Large intestine (tissue), 12 donors: ENCODE measurements at places on chromosomes 3 and 15. TPM values are rescaled to one million over a fixed set of nuclear protein-coding genes. Genes with fewer than 3 reads are reported as not detected.

DNA sequence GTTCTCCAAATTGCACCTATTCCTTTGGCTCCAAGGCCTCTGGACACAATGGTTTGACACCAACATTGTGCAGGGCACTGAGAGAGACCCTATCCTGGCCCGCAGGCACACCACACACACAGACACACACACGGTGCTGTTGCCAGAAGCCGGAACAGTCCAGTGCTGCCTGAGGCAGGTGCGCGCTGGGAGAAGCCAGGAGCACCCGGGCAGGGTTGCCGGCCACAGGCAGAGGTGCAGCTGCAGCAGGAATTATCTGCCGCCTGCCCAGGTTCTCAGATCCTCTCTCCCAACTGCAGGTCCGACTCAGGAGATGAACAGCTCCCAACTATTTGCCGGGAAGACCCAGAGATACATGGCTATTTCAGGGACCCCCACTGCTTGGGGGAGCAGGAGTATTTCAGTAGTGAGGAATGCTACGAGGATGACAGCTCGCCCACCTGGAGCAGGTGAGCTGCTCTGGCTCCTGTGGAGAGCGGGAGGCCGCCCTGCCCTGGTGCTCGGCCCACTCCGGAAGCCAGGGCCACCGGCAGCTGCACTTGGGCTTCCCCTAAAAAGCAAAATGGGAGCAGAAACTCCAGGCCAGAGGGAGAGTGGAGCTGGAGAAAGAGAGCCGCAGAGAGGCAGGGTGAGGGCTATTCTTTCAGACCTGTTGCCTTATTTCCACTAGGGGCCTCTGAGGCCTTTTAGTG lies 42.9 kb downstream of the CHDH start:
- no peak overlapping the region for H3K27ac ChIP-seq
- DNase-seq: no peak
- H3K36me3 ChIP-seq: peaks cover 44% of the 10 kb centered on the region
- H3K4me3 ChIP-seq: no peak overlapping the region

- H3K4me3 ChIP-seq: no peak overlapping the region
- no peak overlapping the region for H3K27ac ChIP-seq
- DNase-seq: no peak
- H3K36me3 ChIP-seq: no peaks in the 10 kb centered on the region
- no peaks in the 10 kb centered on the region for H3K27me3 ChIP-seq
- peaks cover 7% of the 10 kb centered on the region for H3K4me1 ChIP-seq
Observed at GRCh38 chr3:101124125-101124524, 130.9 kb upstream of the ABI3BP start.

DNA sequence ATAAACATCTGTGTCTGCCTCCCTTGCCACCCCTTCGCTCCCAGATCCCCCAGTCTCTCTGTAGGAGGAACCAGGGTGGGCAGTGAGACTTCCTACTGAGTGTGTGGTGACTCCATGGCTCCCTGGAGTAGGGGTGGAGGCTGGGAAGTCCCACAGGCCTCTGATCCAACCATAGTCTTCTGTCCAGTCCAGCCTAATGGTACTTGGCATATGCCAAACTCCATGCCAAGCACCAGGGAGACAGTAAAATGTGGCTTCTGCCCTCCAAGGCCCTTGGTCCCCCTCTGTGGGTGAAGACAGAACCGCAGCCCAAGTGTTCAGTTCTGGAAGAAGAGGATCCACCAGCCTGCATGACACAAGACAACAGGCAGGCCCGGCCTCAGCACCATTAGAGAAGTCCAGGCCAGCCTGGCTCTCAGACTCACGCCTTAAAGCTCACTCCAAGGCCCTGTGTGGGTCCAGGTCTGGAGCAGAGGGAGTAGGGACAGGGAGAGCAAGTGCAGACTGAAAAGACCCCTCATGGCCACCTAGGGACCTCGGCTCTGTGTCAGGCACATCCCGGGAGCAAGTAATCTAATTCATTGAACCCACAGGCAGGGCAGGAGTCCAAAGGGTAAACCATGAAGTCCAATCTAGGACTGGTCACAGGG lies 112.7 kb downstream of the ETFA start:
- peaks cover 12% of the 10 kb centered on the region for H3K4me1 ChIP-seq
- H3K4me3 ChIP-seq: no peak overlapping the region
- DNase-seq: no peak
- H3K27me3 ChIP-seq: no peaks in the 10 kb centered on the region

DNA sequence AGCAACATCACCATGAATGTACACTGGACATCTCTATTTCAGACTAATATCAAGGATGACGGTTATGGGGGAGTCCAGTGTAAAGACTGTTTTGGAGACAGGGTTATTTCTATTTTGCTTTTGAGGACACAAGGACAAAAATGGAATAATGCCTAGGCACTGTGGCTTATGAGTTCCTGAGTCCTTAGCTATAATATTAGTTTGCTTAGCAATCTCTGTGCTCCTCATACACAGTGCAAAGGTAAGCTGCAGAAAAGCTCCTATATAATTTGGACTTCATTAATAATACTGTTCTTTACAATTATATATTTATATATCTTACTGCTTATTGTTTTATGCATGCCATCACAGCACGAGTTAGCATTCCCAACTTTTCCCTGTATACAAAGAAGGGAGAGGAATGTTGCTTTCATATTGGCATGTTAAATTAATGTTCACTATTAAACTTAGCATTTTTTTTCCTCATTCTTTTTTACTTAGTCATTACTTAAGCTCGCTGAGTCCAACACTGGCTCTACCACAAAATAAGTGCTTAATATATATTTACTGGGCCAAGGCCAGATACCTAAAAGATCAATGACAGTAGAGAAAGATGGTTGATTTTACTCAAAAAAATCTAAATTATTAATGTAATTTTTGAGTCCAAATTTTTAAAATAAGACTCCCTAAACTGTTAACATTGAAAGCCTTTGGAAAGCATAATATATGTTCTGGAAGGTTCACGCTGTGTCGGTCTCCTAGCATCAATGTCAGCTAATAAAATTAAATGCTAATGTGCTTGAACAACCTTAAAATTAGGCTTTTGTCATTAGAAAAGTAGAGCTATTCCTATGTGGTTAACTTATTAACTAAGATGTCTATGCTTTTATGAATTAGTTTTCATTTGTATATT lies 13.8 kb downstream of the THBS1 start:
- H3K27ac ChIP-seq: no peak overlapping the region
- H3K27me3 ChIP-seq: no peaks in the 10 kb centered on the region
- no peak overlapping the region for H3K4me3 ChIP-seq
- H3K4me1 ChIP-seq: peaks cover 15% of the 10 kb centered on the region
- no peak for DNase-seq

DNA sequence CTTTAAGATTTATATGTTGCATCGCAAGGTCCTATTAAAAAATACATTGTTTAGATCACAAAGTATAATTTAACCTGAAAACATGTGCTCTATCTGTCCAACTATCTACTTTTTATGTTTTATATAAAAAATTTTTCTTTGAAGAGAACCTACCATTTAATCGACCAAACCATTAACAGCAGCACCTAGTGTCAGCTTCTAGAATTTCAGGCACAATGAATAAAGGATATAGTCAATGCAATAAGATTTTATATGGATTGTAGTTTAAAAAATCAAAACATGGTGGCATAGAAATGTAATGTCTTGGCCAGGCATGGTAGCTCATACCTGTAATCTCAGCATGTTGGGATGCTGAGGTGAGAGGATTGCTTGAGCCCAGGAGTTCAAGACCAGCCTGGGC lies 313.7 kb downstream of the GAP43 start:
- no peaks in the 10 kb centered on the region for H3K36me3 ChIP-seq
- H3K4me1 ChIP-seq: no peaks in the 10 kb centered on the region
- H3K27me3 ChIP-seq: no peaks in the 10 kb centered on the region
- no peak overlapping the region for H3K27ac ChIP-seq
- DNase-seq: no peak

Gene MCCC1
- 29.1 TPM for polyA plus RNA-seq

Gene ADAMTSL3
- polyA plus RNA-seq: 8.0 TPM
